Lung (tissue), 17 donors: ENCODE measurements at places on chromosomes 2 and 18.

DNA sequence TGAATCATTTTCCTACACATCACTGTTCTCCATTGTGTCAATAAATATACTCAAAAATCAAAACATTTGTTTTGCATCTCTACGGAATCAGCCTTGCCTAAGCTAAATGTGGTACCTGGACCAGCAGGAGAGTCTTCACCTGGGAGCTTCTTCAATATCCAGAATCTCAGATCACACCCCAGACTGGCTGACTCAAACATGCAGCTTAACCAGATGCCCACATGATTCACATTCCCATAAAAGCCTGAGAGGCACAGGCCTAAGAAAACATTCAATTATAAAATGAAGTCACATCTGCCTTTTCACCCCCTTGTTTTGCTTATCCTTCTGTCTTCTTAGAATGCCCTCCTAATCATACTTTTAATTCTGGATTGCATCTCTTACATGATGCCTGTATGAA, 1045.5 kb upstream of the NXPH2 start:
- DNase-seq = no peak

- no peak for DNase-seq
Measured at GRCh38 chr2:226190479-226191252, 609.0 kb downstream of the IRS1 start.

DNA sequence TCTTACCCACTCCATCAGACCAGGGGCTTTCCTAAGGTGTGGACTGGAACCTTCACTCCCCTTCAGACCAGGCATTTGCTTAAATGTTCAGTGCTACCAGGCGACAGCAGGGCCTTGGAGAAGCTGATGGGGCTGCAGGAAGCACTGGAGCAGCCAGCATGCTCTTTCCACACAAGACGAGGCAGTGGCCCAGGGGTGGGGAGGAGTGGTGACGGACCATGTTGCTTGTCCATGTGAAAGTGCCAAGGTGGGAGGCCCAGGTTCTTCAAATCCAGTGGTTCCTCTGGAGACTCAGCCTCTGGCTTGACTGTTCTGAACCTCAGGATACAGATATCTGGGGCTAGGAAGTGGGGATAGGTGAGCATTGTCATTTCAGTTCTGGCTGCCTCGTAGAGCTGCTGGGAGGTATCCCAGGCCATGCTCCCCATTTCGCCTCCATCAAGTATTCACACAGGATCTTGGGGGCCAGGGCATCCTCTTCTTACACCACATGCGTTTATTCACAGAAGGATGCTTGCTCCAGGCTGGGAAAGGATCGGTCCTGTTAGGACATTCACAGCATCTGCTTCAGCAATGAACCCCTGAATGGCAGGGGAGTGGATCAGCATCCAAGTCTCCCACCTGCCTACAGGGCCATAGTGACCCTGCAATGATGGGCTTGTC, 62.2 kb downstream of the SFXN5 start:
- DNase-seq = no peak

DNA sequence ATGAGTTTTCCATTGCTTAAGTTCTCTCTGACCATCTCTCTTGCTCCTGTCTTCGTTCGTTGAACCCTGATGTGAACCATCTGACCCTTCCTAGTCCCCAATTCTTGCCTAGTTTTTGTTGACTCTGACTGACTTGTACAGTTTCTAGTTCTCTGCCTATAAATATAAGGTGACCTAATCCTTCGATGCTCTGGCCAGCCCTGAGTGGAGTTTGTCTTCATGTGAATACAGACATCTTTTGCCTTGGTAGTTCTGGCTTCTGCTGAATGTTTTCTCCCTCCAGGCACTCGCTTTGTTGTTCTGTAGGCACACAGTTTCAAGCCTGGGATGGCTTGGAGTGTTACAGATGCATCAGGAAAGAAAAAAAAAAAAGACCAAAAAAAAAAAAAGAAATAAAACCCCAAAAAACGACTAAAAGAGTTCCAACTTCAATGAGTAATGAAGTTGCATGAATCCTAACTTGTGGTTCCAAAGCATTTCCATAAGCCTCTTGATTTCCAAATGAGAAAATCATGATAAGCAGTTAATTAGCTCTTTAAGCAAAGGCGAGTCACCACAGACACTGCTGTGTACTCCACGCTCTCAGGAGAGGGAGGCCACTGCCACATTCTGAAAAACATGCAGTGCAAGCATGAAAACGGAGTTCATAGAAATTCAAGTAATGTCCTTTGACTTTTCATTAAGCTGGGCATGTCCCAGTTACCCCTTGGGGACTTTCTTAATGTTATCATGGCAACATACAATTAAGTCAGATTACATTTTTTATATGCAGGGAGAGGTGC, 165.2 kb downstream of the TDRD15 start:
- no peak for DNase-seq

DNA sequence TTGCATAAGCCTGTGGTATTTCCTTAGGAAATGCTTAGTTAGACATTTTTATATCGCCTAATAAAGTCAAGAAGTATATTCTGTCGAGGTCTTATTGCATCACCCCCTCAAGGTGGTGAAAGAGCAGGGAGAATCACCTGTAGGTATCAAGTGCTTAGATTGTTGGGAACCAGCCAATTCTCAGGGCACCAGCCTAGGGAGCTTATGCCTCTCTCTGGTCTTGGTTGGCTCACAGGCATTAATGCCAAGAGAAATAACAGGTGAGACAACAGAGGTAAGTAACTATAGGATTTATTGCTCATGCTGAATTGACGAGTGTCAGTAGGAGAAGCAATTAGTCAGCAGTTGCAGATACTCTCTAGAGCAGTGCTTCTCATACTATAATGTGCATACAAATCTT, 663.3 kb upstream of the ZNF804A start:
- no peak for DNase-seq

DNA sequence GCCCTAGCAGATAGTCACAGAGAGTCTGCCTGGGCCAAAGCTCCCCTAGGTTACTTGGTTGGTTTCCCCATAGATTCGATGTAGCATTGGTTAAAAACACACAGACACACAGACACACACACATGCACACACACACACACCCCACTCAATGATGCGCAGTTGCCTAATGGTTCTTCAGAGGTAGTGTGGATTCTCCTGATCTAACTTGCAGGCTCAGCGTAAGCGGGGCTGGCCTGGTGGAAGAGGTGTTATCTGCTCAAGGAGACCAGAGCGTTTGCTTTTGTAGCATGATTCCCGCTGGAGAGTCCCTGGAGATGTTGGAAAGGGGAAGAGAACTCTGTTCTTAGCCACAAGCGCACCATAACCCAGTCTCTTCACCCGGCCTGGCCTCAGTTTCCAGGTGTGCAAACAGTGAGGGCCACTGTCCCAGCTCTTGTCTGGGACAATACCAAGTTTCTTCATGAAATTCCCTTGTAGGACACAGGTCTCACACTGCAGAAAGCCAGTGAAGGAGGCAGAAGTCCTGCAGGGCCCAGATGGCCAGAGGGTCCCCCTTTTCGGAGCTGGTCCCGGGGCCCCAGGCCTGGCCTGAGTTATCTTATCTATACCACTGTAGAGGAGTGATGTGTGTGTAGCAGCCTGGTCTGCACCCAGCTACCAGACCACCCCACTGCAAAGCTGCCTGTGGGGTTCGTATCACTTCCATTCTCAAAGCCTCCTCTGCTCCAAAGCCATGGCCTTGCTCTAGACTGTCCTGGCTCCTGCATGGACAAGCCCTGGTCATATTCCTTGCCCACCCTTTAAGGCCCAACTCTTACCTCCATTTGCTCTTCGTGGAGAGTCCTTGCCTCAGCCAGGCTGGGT, 3.7 kb downstream of the ACKR3 start:
- DNase-seq = no peak

GRCh38 chr2:69116438-69116837, 103.5 kb downstream of the ANTXR1 start:
- DNase-seq = no peak

DNA sequence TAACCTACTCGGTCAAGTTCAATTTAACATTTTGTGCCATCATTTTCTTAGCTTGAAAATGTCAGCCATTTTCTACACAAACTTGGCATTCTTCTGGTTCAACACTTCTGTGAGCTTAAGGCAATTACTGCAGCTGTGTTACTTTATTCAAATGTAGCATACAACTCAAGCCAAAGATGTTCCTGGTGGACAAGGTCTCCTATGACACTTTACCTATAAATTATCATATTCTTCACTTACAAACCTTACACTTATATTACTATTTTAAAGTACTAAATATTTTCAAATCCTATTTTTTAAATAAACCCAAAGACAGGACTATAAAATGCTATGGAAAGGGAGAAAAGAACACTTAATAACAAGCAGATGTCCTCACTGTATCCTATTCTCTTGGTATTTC, 1045.3 kb downstream of the TSN start:
- DNase-seq = no peak

DNA sequence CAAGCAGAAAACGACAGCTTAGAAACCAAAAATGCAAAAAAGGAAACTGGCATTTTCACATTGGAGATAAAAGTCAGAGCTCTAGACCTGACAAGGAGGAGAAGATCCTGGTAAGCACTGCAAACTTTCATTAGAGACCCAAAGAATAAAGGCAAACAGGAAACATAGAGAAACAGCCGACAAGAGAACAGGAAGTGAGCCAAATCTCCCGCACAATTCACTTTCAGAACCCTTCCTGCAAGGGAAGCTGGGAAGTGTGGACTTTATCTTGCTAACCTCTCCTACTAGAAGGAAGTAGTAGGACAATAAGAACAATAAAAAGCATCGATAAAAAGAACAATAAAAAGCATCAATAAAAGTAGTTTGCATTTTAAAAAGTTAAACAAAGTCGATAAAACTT, 417.8 kb upstream of the SPHKAP start:
- no peak for DNase-seq

- DNase-seq = peak; percentile 27
Measured at GRCh38 chr2:102736110-102736409, 25.8 kb upstream of the TMEM182 start.

- peak; percentile 25 for DNase-seq
Measured at GRCh38 chr2:189128970-189129369, 50.6 kb downstream of the COL5A2 start.

DNA sequence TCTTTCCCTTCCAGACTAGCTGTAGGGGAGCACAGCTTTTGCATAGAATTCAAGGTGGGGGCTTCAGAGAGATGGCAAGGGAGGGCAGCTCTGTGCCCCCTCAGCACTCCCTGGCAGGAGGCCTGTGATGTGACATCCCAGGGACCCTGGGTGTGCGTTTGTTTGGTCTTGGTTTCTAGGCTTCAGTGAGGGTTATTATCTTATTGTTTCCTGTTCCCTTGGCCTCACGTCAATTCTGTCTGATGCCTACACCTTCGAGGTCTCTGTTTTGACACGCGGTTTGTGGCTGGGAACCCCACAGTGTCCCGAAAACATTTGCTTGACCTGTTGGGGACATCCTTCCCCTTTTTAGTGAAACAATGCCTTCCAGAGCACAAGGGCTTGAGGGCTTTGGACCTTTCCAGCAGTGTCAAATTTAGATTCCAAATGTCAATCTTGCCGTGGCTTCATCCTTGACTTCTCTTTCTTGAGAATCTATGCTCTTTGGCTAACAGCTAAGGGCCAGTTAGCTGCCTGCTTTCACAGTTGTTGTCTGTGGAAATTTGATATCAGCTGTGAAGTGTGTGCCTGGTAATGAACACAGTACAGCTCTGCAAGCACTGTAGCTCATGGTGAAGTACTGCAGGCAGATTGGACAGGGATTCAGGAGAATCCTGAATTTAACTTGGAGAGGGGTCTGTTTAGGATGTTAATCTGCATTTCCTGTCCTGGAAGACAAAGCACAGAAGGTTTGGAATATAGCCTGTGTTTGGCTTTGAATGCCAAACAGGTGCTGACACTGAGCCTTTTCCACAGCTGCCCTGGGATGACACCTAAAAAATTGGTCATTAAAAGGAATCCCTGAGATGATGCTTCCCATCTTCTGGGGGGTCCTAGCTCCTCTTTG, 108.2 kb upstream of the CXCR4 start:
- no peak for DNase-seq

DNA sequence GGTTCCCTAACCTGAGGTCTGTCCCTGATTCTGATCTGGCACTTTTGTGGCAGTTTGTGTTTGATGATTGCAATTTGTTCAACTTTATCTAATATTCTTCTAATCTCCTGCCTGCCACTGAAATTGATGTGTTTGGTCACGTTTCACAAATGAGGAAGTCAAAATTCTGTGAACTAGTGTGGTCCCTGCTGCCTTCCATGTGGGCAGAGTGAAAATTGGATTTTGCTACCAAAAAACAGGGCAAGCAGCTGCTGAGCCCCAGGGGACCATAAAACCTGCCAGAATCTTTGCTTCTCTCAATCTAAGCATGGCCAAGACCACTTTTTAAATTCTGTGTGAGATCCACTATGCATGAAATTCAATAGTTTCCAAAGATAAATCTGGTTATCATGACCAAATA, 195.5 kb upstream of the CYRIA start:
- DNase-seq = no peak

DNA sequence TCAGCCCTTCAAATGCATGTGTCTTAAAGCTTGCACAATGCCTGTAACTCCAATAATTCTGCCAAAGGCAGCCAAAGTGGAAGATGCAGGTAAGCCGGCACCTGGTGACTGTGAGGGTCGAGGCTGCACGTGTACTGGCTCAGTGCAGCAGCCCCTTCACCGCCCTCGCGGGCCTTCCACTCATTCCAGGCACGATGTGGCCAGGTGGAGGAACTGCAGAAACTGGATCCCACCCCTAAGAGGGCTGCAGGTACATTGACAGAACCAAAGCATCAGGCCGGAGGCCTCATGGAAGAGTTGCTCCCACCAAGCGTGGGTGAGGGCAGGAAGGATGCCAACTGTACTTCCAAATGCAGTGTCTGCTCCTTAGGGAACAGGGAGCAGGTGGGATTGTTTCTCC, 253.4 kb downstream of the HDAC4 start:
- DNase-seq = no peak

- no peak for DNase-seq
Measured at GRCh38 chr2:15993232-15993610, 52.9 kb downstream of the MYCN start.

GRCh38 chr2:57760381-57760801, 286.2 kb upstream of the VRK2 start:
- no peak for DNase-seq

GRCh38 chr2:236049981-236050380, 118.2 kb downstream of the GBX2 start:
- DNase-seq = no peak

DNA sequence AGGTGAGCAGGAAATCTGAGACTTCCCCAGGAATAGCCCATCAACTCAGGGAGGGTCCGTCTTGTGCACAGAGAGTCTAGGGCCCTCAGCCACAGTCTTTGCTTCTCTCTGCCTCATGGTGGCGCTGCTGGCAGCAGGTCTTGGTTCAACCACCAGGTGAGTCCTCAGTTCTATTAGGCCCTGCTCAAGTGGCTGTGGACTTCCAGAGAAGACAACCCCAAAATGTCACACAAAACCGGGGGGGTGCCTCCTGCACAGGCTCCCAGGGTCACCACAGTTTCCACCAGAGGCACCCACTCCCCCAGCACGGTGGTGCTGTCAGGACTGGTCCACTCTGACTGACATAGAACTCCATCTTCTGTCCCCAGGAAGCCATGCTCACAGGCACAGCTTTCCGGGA, 2.4 kb upstream of the CHRNG start:
- no peak for DNase-seq
